ENCODE measurements at places on chromosomes 16 and 17. TPM values are rescaled to one million over a fixed set of nuclear protein-coding genes. Genes with fewer than 3 reads are reported as not detected.

Gene ERN1
- 1.6 TPM for polyA plus RNA-seq

Gene SULT1A2
- 0.06 TPM for polyA plus RNA-seq

Gene SPATA32
- polyA plus RNA-seq, result not detected

Gene MT1E
- polyA plus RNA-seq, result 406 TPM

Gene KRT40
- not detected for polyA plus RNA-seq

Gene MT1G
- 5.5 TPM for polyA plus RNA-seq
